ENCODE measurements at places on chromosomes 6 and 20.

DNA sequence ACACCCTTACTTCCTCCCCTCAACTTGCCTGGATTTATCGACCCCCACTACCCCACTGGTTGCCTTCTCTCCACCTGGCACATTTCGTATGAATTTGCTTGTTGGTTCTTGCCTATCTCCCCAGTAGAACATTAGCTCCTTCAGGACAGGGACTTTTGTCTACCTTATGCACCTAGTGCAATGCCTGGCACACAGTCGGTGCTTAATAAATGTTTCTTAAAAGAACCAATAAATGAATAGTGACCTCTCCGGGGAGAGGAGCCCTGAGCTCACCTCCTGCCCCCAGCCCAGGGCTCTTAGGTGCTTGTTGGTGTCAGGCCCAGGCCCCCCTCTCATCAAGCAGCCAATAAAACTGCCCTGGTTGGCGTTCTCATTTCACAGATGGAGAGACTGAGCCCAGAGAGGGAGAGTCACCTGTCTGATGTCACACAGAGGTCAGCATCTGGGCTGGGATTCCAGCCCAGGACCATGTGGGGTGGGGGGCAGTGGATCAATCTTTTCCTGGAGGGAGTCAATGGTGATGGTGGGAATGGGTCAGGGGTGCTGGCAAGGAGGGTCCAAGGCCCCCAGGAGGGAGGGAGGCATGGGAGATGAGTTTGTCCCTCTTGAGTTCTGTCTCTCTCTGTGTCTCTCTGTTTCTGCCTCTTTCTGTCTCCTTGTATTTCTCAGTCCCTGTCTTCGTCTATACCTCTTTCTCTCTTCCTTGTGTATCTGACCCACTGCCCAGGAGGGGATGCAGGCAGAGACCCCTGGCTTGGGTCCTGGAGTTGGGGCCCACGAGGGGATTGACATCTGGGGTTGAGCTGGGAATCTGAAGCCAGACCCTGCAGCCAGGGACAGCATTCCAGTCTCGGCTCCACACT, 89.6 kb downstream of the CEBPB start:
- no peak for DNase-seq

DNA sequence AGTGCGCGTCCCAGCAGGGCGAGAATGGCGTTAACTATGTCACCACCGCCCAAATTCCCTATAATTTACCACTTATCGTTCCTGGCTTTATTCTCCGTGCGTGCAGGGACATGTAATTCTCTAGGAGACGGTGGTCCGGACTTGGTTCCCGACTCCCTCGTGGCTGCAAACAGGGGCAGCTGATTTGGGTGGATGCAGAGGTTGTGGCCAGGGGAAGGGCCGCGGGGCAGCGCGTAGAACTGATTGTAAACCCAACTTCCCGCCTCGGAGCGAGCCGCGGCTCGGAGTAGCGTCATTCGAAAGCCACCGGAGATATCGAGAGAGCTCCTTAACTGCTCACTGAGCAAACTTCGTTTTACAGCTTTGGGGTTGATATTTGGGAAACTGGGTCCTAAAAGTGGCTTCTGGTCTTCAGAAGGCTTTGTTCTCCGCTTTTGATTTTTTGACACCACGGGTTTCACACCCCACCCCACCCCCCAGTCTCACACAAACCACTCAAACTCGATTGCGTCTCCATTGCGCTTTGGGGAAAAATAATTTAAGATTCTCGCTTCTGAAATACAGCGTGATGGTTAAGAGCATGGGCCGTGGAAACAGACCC, 17.5 kb upstream of the ZSCAN9 start:
- DNase-seq, result peak; percentile 68

DNA sequence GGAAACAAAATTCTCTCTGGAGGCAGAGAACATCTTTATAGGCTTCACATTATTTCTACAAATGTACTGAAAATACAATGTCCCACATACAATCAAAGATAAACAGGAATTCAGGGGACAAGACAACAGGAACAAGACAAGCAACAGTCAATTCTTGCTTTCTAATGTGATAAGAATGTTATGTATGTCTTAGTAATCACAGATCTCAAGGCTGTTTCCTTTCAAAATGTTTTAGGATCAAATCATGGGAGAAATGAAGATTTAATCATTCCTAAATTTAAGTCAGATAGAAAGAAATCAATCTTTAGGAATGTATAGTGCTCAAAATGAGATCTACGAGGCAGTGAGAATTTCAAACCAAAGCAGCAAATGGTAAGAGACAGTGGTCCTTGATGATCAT, 32.1 kb downstream of the NEDD9 start:
- no peak for DNase-seq

GRCh38 chr6:160950507-160950906, 41.1 kb upstream of the MAP3K4 start:
- DNase-seq, result no peak

- DNase-seq, result no peak
Measured at GRCh38 chr6:16349544-16349943, 111.2 kb downstream of the GMPR start.

- DNase-seq, result no peak
Measured at GRCh38 chr20:24577271-24577909, 108.0 kb downstream of the SYNDIG1 start.
